ENCODE measurements at places on chromosomes 6 and 20.

DNA sequence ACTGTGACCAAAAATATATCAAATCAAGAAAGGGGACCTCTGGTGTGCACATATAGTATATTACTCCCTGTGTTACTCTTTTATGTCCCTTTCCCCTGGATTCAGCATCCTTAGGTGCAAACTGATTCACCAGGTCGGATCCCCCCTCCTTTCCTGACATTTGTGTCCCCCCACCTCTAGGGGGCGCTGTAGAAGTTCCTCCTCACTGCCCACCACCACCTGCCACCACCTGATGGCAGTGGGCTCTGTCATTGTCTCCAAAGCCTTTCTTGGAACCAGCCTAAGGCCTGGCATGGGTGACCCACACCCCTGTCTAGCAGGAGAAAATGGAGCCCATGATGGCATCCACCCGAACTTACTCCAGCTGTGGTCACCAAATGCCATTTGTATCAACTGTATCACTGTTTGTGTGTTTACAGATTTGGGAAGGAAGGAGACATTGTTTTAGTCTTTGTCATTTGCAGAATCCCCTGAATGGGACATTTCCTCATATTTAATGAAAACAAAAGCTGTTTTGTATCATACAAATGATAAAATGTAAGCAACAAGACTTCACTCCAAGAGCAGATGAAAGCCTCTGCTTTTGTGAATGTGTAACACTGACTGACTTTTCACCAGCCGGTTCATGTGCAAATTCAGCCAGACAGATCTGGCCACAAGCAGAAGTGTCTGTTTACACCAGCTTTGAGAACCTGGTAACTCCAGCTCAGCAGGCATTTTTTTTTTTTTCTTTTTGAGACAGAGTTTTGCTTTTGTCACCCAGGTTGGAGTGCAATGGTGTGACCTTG, 66.2 kb downstream of the ARMC2 start:
- peaks cover 4% of the 10 kb centered on the region for H3K4me1 ChIP-seq
- H3K4me3 ChIP-seq, result no peak overlapping the region
- no peak overlapping the region for H3K27ac ChIP-seq
- DNase-seq, result no peak
- no peaks in the 10 kb centered on the region for H3K36me3 ChIP-seq
- no peaks in the 10 kb centered on the region for H3K27me3 ChIP-seq

DNA sequence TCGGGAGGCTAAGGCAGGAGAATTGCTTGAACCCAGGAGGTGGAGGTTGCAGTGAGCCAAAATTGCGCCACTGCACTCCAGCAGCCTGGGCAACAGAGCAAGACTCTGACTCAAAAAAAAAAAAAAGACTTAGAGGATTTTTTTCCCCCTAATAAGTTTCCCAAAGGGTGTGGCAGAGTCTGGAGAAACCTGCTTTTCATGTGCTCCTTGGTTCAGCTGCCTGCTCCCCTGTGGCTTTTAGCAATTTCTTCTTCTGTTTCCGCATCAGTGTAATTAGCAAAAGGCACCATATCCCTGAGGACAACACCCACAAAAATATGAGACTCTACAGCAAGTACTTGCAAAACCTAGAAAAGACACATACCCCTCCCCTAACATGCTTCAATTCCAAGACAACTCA, 28.6 kb upstream of the ZNF133 start:
- DNase-seq, result no peak
- H3K27ac ChIP-seq, result no peak overlapping the region
- no peaks in the 10 kb centered on the region for H3K36me3 ChIP-seq

DNA sequence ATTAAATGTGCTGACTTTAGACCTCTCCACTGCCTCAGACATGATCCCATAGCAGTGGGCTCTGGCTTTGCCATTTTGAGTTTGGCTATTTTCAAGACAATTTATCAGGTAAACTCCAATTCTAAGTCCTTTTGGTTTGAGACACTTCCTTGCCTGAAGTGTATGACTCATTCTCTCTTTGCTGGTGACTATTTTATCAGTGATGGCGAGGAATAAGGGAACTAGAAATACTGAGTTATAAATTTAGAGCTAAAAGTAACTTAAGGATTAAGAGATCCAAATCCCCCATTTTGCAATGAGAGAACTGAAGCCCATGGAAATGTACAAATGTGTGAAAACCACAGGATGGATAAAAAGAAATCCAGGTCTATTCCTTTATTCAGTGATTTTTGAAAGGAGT, 30.9 kb upstream of the CD83 start:
- no peak for DNase-seq
- H3K27ac ChIP-seq, result no peak overlapping the region
- H3K4me1 ChIP-seq, result peaks cover 3% of the 10 kb centered on the region
- no peaks in the 10 kb centered on the region for H3K27me3 ChIP-seq
- no peak overlapping the region for H3K4me3 ChIP-seq

GRCh38 chr20:38049800-38050199, 16.3 kb downstream of the RPRD1B start:
- no peaks in the 10 kb centered on the region for H3K27me3 ChIP-seq
- H3K4me1 ChIP-seq, result no peaks in the 10 kb centered on the region
- H3K27ac ChIP-seq, result no peak overlapping the region

GRCh38 chr6:99013145-99013544, 65.4 kb upstream of the FBXL4 start:
- H3K4me1 ChIP-seq, result no peaks in the 10 kb centered on the region
- no peaks in the 10 kb centered on the region for H3K27me3 ChIP-seq
- H3K4me3 ChIP-seq, result no peak overlapping the region
- H3K27ac ChIP-seq, result no peak overlapping the region
- no peaks in the 10 kb centered on the region for H3K36me3 ChIP-seq

DNA sequence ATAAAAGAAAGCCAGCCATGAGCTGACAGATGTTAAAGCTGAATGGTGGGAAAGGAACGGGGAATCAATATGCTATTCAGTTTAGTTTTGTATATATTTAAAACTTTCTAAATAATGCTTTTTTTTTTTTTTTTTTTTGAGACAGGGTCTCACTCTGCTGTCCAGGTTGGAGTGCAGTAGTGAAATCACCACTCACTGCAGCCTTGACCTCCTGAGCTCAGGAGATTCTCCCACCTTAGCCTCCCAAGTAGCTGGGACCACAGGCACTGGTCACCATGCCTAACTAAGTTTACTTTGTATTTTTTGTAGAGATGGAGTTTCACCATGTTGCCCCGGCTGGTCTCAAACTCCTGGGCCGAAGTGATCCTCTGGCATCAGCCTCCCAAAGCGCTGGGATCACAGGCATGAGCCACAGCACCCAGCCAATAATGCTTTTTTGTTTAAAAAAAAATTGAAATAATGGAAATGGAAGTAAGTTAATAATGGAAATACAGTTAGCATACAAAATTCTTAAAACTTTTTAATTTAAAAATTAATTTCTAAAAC, 19.1 kb downstream of the EPB41L2 start:
- H3K4me3 ChIP-seq, result no peak overlapping the region
- H3K36me3 ChIP-seq, result no peaks in the 10 kb centered on the region
- peaks cover 13% of the 10 kb centered on the region for H3K4me1 ChIP-seq
- H3K27ac ChIP-seq, result no peak overlapping the region
